ENCODE measurements at places on chromosomes 2 and 18.

DNA sequence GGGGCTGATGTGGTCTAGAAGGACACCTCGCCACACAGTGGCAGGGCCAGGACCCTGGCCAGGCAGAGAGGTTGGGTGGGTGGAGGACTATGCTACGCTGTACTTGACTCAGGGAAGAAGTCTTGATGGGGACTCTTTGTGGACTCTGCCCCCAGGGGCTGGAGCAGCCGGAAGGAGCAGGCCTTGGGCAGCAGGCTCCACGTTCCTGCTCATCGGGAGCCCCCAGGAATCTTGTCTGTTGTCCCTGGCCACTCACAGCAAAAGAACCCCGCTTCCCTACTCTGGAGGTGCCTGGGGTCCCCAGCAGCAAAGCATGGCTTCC is 79.0 kb downstream of the POLR1A start:
- no peak for DNase-seq

DNA sequence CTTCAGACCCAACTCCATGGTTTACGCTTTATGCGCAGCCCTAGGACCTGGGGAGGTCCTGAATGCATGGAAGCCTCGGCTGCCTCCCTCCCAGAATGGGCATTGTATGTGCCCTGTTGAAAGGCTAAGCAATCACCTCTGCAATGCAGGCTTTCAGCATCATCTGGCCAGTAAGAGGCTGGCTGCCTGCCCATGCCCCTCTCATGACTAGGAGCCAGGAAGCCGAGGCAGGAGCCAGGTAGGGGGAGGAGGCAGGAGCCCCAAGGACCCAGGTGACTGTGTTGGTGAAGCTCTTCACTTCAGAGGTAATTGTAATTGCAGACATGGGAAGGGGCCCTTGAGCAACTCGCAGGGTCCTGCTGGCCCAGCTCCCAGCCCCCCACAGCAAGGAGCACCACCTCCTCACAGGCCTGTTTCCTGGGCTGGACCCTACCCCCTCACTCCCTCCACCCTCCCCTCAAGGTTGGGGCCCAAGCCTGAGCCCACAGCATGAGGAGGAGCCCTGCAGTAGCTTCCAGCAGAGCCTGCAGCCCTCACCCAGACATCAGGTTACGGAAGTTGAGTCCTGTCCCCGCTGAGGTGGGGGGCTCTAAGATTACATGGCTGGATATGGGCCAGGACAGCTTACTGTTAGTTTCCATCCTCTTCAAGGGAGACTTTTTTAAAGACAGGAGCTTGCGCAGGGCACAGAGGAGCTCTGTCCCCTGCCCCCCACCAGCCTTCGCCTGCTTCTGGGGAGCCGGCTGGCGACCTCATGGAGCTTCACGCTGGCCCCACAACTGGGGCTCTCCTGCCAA is 21.9 kb downstream of the CRACDL start:
- no peak for DNase-seq

DNA sequence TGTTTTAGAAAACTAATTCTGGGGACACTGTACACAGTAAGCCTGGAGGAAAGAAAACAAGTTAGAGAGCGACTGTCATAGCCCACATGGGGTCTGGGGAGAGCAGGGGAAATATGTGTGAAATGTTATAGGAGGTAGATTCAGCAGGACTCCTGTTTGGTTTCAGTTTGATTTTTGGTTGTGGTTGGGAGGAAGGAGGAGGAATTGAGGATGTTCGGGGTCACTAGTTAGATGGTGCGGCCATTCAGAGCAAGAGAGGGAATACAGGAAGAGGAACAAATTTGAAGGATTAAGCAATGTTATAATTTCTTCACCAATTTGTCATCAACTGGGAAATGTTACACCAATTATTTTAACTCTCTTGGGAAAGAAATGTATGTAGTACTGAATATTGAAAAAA is 25.1 kb downstream of the TTC39C start:
- no peak for DNase-seq

GRCh38 chr2:46298522-46299353 is 1.5 kb downstream of the EPAS1 start:
- no peak for DNase-seq

DNA sequence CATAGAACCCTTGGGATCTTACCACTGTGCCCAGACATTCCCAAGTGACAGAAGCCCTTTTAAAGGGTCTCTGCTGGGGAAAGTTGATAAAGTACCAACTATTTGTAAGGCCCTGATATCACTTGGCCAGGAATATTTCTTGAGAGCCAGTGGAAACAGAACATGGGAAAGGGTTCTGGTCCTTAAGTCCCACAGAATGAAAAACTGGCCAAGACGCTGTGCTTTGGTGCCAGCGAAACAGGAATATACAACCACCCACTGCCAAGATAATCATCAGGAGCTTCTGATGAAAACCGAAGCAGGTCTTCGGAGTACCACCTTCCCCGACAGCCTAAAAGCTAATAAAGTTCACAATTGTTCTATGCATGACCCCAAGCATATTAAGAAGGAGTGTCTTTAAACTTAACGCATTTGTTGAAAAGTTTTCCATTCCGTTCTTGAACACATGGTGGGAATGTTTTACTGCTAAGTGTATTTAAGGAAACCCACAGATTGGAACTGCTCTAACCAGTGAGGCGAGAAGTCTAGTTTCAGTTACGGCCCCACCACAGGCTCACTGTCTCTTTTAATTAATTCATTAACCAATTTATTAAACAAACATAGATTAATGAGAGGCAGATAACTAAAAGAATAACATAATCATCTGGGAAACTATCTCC is 152.6 kb downstream of the ANKRD44 start:
- DNase-seq = no peak

GRCh38 chr18:76498064-76498463 is 3.0 kb upstream of the ZNF516 start:
- DNase-seq = no peak

GRCh38 chr2:95104606-95105005 is 17.0 kb downstream of the MRPS5 start:
- DNase-seq = no peak

- DNase-seq = no peak
Observed at GRCh38 chr2:9397201-9397600, 26.1 kb downstream of the ITGB1BP1 start.

DNA sequence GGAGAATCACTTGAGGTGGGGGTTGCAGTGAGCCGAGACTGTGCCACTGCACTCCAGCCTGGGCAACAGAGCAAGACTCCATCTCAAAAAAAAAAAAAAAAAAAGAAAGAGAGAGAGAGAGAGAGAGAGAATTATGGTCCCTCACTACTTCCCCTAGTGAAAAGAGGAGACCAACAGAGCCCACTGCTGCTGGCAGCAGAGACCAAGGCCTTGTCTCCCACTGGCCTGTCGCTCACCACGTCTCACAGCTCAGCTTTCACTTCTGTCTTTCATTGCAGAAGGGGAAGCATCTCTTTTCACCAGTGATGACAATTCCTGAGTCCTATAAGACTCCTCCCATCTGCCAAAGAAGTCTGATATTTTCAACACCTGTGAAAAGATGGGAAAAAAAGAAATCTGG is 81.3 kb downstream of the CLHC1 start:
- DNase-seq = no peak
